ENCODE measurements at places on chromosomes 6 and 20.

DNA sequence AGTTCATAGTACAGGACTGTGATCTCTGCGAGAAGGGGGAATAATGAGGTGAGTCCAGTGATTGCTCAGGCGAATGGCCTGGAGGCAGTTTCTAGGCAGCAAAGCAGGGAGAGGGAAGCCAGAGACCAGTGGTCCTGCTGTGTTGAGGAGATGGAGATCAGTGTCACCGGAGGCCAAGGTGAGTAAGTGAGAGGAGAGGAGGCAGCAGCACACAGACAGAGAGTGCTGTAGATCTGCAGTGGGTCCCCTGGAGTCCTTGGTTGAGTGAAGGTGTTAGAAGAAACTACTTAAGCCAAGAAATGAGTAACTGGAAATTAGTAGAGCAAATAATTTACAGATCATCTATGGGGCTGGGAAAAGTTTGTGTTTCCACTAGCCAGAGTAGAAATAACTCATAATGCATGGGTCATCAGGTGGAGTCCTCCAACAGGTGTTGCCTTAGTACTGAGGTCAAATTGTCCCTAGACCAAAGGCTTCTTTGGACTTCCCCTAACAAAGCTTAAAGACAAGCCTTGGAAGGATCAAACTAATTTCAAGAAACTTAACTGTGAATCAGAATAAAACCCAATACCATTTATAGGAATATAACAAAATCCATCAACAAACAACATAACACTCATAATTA lies 13.6 kb downstream of the HEBP2 start:
- no peak for DNase-seq

DNA sequence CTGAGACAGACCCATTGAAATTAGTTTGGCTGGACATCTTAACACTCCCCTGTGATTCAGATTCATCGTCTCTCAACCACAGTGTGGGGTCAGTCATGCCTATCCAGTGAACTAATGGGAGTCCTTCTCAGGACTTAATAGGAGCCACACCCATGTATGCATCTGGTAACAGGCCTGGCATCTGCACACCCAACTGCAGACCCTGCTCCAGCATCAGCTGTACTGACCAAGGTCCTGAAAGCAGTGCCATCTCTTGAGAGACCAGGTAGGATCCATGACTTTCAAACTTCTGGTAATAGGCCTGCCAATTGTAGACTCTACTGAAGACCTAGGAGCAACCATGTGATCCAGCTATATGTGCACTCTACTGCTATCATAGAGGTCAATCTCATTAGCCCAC lies 363.6 kb upstream of the POU3F2 start:
- no peak for DNase-seq

DNA sequence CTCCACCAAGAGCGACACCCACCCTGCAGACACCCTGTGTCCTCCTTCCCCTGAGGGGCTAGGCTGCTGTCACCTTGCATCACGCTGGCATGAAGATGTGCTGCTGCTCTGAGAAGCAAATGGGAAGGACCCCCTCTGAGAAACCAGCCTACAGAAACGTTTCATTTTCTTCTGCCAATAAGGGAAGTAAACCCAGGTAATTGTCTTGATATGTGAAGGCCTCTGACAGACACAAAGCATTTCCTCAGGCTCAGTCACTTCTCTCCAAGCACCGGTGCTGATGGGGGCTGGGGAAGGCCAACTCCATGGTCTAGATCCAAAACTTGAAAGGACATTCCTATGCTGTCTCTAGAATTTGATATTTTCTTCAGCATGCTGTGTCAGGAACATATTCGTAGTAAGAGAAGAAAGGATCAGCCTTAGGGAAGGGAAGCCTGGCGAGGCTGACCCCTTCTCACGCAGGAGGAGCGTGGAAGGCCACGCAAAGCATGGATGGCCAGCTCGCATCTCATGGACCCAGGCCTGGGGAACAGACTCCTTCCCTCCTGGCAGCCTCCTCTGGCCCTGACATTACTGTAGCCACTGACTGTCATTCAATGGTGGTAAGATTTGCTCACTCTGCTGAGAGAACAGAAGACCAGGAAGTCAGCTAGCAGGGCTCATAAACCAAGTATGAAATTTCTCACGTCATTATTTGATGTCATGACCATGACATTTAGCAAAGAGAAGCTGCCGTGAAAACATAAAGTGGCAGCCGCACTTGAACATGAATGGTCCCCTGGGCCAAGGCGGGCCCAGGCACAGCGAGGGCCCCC lies 20.4 kb downstream of the ACSS1 start:
- DNase-seq = no peak

- DNase-seq = no peak
These were observed 66.3 kb downstream of the SMOC2 start for GRCh38 chr6:168507297-168507696.

- no peak for DNase-seq
These were observed 98.4 kb downstream of the MRPL14 start for GRCh38 chr6:44028789-44029310.

DNA sequence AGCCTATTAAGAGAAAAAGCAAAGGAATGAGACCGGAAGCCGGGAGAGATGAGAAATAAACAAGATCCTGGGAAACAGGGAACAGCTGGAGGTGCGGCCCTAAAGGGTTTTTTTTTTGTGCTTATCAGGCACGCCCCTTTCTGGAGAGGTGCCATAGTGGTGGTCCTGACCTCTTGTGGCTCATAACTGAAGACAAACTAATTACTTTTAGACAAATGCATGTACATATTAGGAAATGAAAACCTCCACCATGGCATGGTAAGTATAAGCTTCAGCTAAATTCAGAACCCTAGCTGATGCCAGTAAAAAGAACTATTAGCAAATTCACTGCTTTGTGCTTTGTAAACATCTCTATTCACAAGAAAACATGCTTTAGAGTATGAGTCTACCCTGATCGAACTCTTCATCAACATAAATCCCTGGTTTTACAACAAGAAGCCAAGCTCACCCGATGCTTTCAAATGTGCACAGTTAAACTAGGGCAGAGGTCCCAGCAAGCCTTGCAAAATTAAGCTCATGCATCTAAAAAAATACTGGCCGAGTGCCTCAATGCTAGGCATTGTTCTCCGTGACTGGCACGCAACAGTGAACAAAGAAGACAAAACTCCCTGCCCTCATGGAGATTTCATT lies 96.4 kb upstream of the MRPS10 start:
- no peak for DNase-seq

GRCh38 chr6:22800451-22800850 lies 231.1 kb downstream of the HDGFL1 start:
- DNase-seq = no peak

- DNase-seq = no peak
These were observed 329.0 kb downstream of the ESR1 start for GRCh38 chr6:152136449-152136825.

GRCh38 chr6:94658929-94659328 lies 918.4 kb upstream of the MANEA start:
- no peak for DNase-seq

DNA sequence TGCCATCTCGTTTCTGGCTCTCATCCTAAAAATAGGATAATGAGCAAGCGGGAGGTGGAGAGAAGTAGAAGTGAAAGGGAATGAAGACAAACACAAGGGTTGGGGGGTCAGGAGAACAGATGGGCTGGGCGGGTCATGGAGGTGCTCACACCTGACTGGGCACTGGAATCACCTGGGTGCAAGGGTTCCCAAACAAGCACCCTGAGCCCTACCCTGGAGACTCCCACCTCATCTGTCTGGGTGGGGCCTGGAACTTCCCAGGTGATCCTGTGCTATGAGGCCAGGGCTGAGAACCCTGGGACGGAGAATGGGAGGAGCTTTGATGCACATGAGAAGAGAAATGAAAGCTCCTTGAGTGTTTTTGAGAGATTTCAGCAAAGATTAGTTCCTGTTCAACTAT lies 223.6 kb downstream of the ANKRD60 start:
- no peak for DNase-seq

- DNase-seq = no peak
These were observed 242.7 kb upstream of the TAB2 start for GRCh38 chr6:149074832-149075258.

GRCh38 chr6:168105813-168106632 lies 27.0 kb upstream of the FRMD1 start:
- DNase-seq = no peak

DNA sequence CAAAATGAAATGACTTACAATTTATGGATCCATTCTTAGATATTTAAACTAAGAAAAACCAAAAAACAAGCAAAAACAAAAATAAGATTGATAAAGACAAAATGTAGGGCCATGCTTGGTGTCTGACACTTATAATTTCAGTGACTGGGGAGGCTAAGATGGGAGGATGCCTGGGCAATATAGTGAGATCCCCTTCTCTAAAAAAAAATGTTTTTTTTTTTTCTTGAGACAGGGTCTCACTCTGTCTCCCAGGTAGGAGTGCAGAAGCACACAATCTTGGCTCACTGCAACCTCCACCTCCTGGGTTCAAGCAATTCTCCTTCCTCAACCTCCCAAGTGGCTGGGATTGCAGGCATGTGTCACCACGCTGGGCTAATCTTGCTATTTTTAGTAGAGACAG lies 92.4 kb downstream of the HFE start:
- no peak for DNase-seq

DNA sequence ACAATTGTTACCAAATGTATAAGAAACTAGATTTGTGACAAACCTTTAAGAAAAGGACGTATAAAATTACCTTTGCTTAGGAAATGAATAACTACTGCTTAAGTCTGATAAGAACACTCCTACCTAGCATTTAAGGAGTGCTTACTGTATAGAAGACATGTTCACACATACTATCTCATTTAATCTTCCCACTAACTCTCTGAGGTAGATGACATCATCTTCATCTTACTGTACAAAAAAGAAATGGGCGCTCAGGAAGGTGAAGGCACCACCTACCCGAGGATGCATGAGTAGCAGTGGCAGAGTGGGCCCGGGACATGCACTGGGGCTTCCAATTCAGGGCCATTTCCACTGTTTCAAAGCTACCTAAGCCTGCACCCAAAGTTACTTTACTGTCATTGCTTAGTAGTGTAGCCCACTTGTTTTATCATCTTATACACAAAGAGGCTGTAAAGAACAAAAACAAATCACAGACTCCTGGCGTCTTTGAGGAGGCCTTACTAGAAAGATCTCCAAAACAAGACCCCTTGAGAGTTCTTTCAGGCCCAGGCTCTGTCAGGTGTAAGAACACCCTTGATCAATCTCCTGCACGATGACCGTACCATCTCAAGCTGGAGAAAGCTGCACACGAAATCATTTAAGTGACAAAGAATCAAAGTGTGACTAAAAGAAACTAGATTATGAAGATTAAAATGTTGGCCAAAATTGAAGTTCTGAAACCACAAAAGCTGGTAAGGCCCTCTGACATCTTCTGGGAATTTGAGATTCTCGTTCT lies 128.0 kb downstream of the INSM1 start:
- DNase-seq = no peak

- DNase-seq = peak; percentile 93
These were observed at the start of gene EDEM2 for GRCh38 chr20:35146920-35147574. Gene EDEM2 (minus strand): TSS chr20:35147336. CDS start chr20:35147258, 78 bp downstream.

DNA sequence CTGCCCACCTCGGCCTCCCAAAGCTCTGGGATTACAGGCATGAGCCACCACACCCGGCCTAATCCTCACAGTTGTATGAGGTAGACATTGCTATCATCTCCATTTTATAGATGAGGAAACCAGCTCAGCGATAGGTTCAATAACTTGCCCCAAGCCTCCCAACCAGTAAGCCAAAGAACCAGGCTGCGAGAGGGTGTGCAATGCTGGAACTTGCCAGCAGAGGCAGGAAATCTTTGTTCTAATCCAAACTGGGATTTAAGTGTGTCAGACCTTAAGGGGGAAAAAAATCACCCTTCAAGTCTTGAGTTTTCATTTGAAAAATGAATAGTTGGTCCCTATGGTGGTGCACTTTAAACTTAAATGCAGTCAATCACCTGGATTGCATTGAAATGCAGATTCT lies 20.1 kb upstream of the RNGTT start:
- no peak for DNase-seq

DNA sequence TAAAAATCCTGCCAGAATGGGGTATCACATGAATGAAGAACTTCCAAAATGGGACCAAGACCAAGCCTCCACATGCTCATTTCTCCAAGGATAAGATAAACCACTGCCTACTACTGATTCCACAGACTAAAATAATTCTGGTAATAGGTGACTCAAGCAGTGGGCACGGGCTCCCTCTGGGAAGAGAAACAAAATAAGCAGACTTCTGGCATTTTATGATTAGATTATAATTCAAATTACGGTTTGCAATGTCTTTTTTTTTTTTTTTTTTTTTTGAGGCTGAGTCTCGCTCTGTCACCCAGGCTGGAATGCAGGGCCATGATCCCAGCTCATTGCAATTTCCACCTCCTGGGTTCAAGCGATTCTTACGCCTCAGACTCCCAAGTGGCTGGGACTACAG lies 16.0 kb downstream of the UQCC1 start:
- no peak for DNase-seq

GRCh38 chr6:145844933-145845540 lies 30.4 kb upstream of the FBXO30 start:
- DNase-seq = no peak

DNA sequence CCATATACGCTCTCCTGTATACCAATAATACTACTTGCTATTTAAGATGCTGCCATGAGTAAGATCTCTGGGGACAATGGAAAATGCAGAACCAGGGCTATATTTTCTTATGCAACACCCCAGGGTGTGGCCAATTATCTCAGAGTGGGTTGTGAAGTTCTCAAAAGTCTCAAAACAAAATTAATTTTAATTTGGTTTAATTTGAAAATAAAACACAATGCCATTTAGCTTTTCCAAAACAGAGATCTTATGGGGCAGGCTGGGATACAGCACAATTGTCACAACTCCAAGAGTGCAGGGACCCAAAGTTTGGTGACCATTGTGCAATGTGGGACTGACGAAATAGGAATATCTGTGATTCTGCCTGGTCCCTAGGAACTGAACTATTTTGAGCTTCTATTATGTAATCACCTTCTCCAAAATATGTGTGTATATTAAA lies 43.1 kb downstream of the MBOAT1 start:
- no peak for DNase-seq

- DNase-seq = no peak
These were observed 8.4 kb upstream of the ABHD12 start for GRCh38 chr20:25399037-25399430.

DNA sequence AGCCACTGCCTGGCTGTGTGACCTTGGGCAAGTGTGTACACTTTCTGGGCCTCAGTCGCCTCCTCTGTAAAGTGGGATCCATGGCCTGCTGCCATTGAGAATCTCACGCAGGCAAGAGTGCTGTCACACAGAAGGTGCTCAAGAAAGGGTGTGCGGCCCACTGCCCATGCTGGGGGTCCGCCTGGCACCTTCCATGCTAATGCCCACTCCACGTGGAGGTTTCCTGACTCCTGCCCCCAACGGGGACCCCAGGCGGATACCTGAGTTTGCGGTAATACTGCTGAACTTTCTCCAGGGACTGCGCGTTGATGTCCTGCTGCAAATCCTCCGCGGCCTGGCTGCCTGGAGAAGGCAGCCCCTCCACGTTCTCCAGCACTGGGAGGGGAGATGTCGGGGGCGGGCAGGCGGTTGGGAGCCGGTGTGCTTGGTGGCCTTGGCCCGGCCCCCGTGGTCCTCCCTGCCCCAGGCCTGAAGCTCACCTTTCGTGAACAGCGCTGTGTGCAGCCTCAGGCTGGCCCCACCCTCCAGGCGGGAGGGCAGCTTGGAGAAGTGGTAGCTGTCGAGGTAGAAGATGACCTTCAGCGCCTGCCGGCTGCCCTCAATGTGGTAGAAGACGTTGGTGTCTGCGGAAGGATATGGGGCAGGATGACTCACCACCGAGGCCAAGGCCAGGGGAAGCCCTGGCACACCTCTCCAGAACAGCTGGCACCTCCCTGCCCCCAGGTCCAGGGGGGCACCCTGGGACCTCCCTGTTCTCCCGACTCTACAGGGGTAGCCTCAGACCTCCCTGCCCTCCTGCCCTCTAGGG lies 195.6 kb downstream of the PREX1 start:
- no peak for DNase-seq

All from activated T-helper 1 cell treated with anti-CD3 and anti-CD28 coated beads, Interleukin-12 subunit alpha, Interleukin-12 subunit beta, Interleukin-2, Interleukin-4 antibody, amounts not matched to agents 30 ng/mL and 10 ng/mL and 1 ng/mL, durations not matched to agents 14 hours and 24 hours and 36 hours (primary cell).